ENCODE measurements at places on chromosomes 13 and 19. TPM values are rescaled to one million over a fixed set of nuclear protein-coding genes. Genes with fewer than 3 reads are reported as not detected.

GRCh38 chr13:35961461-35962220, 169.5 kb downstream of the DCLK1 start:
- H3K27ac ChIP-seq = no peak overlapping the region
- no peak for DNase-seq
- no peaks in the 10 kb centered on the region for H3K4me1 ChIP-seq
- H3K4me3 ChIP-seq = no peak overlapping the region
- H3K27me3 ChIP-seq = no peaks in the 10 kb centered on the region

DNA sequence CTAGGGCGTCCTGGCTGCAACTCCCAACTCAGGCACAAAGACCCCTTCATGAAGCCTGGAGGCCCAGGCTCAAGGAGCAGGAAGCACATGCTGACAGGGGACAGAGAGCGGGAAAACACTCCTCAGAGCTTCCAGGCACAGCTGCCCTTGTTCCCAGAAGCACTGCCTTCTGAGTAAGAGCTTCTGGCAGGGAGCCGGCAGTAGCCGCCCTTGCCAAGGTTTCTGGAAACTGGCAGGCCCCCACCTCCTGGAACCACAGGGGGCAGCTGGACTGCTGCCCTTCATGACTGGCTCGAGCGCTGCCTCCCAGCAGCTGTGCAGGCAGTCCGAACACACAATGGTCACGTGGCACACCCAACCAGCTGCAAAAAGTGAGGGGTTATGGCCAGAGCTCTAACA, 33.6 kb upstream of the EPHX3 start:
- peaks cover 35% of the 10 kb centered on the region for H3K4me1 ChIP-seq
- DNase-seq = no peak
- H3K27ac ChIP-seq = no peak overlapping the region
- H3K27me3 ChIP-seq = no peaks in the 10 kb centered on the region
- no peak overlapping the region for H3K4me3 ChIP-seq

GRCh38 chr19:45352471-45352870, 11.9 kb downstream of the KLC3 start:
- H3K4me3 ChIP-seq = no peak overlapping the region
- no peaks in the 10 kb centered on the region for H3K27me3 ChIP-seq
- H3K36me3 ChIP-seq = no peaks in the 10 kb centered on the region
- no peak overlapping the region for H3K27ac ChIP-seq
- no peak for DNase-seq
- H3K4me1 ChIP-seq = no peaks in the 10 kb centered on the region

DNA sequence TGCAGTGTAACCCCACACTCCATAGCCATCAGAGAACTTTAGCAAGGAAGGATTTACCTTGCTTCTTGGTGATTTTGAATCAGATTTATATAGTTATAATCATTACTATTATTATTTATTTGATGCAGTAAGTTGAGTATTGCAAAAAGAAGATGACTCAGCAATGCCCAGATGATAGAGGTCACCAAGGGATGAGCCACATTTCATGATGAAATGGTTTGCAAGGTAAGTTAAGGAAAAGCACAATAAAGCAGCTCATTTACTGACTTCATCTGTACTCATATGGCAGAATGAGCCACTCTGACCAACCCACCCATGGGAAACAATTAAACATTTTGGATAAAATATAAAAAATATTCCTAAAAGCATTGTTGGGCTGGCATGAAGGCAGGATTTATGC, 59.1 kb downstream of the AKAP11 start:
- no peaks in the 10 kb centered on the region for H3K27me3 ChIP-seq
- H3K4me3 ChIP-seq = no peak overlapping the region
- H3K4me1 ChIP-seq = peaks cover 20% of the 10 kb centered on the region
- no peak for DNase-seq
- H3K27ac ChIP-seq = no peak overlapping the region

DNA sequence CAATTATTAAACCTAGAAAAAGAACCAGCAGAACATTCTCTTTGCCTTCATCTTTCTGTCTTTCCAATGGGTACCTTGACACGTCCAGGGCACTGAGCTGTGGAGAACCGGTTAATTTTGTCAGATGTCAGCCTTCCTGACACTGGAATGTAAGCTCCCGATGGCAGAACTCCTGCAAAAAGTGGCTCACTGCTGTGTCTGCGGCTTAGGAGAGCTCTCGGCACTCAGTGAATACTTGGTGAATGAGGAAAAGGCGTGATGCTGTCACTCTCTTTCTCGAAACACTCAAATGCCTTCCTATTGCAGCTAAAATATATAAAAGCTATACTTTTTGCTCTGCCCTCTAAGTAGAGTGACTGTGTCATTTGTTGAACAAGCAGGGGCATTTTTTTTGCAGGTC, 17.6 kb downstream of the CEBPA start:
- H3K27ac ChIP-seq = no peak overlapping the region
- peaks cover 16% of the 10 kb centered on the region for H3K36me3 ChIP-seq
- no peak overlapping the region for H3K4me3 ChIP-seq
- peaks cover 28% of the 10 kb centered on the region for H3K4me1 ChIP-seq
- H3K27me3 ChIP-seq = no peaks in the 10 kb centered on the region
- DNase-seq = no peak

DNA sequence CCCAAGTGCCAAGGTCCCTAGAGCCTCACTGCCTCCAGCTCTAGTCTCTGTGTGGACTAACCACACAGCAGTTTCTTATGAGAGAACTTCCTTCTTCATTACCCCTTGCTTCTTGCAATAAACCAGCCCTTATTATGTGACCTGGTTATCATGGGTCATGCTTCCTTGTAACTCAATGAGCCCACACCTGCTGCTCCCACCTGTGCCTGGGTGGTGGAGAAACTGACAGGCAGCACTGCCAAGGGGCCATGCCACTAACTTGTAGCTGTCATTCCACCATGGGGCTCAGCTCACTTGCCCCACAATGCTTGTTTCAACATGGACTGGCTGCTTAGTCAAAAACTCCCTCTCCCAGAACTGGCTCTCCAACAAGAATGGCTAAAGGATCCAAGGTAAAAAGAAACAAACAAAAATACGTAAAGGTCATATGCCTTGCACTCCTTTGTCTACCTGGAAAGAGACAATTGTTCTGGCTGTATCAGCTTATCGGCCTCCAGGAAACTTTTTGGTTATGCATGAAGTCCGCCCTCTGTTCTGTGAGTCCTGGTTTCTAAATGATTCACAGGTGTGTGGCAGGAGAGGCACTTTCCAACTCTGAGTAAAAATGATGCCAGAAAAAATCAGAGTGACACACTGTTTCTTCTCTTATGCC, 446.4 kb downstream of the COG6 start:
- no peak overlapping the region for H3K4me3 ChIP-seq
- H3K36me3 ChIP-seq = peaks cover 10% of the 10 kb centered on the region
- H3K4me1 ChIP-seq = no peaks in the 10 kb centered on the region
- H3K27ac ChIP-seq = no peak overlapping the region
- DNase-seq = no peak

- H3K27me3 ChIP-seq = no peaks in the 10 kb centered on the region
- no peak for DNase-seq
- peak overlapping the region; percentile 100 for H3K4me3 ChIP-seq
- peak overlapping the region; percentile 98 for H3K27ac ChIP-seq
- peaks cover 11% of the 10 kb centered on the region for H3K36me3 ChIP-seq
These were observed 881 bp downstream of the GEMIN7 start for GRCh38 chr19:45079911-45080370.

GRCh38 chr19:14370169-14370939, 10.9 kb upstream of the ADGRE5 start:
- peak overlapping the region; percentile 96 for H3K4me3 ChIP-seq
- H3K27me3 ChIP-seq = no peaks in the 10 kb centered on the region
- peak; percentile 73 for DNase-seq
- no peaks in the 10 kb centered on the region for H3K36me3 ChIP-seq
- peak overlapping the region; percentile 100 for H3K27ac ChIP-seq
- H3K4me1 ChIP-seq = peaks cover 57% of the 10 kb centered on the region

DNA sequence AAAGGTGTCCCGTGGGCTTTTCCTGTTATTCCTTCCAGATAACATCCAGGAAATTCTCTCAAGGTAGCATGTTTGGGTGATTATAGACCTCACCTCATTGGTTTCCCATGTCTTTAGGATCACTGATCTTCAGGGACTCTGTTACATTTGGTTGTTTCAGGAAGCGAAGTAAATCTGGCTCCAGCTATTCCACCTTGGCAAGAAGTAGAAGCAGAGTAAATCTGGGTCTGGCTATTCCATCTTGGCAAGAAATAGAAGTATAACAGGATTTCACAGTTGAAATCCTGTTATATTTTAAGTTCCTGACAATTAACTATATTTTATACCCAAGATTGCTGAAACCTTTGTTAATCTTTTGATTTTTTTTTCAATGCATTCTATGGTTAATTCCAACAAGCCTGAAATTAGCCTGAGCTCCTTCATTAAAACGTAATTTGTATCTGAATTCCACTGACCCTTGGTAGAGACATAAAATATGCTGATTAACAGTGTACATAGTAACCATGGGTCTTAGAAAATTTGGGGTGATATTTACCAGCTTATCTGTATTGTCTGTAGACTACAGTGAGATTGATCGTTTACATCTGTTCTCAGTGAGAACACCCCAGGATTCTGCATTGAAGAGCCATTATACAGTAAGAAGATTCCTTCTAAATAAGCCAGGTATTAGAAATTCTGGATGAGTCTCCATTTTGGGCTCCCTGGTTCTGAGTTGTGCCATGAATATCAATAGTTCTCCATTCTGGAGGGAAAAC, 267.6 kb upstream of the SLITRK6 start:
- no peaks in the 10 kb centered on the region for H3K36me3 ChIP-seq
- H3K27ac ChIP-seq = no peak overlapping the region
- no peak for DNase-seq
- H3K4me1 ChIP-seq = no peaks in the 10 kb centered on the region

DNA sequence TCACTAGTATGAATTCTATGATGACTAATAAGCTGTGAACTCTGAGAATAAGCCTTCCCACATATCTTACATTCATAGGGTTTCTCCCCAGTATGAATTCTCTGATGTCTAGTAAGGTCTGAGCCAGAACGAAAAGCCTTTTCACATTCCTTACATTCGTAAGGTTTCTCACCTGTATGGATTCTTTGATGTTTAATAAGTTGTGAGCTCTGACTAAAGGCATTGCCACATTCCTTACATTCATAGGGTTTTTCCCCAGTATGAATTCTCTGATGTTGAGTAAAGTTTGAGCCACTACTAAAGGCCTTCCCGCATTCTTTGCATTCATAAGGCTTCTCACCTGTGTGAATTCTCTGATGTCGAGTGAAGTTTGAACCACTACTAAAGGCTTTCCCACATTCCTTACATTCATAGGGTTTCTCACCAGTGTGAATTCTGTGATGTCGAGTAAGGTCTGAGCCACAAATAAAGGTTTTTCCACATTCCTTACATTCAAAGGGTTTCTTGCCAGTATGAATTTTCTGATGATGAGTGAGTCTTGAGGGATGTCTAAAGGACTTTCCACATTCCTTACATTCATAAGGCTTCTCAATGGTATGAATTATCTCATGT, 30.7 kb upstream of the ZFP82 start:
- H3K4me1 ChIP-seq = no peaks in the 10 kb centered on the region
- peaks cover 50% of the 10 kb centered on the region for H3K36me3 ChIP-seq
- DNase-seq = no peak
- no peak overlapping the region for H3K4me3 ChIP-seq

The TMPRSS9 gene
- total RNA-seq = not detected

The EGLN2 gene
- total RNA-seq = 136 TPM

The C19orf53 gene
- 53.0 TPM for total RNA-seq

The SYNGR4 gene
- 0.45 TPM for total RNA-seq

The NXNL1 gene
- not detected for total RNA-seq

All from natural killer cell treated with Interleukin-12 subunit alpha and Interleukin-12 subunit beta and Interleukin-15 and Interleukin-18, amount 100 ng/mL, for 72 hours (primary cell).